ENCODE measurements at places on chromosomes 1 and 21.

- DNase-seq = no peak
These were observed 10.4 kb upstream of the CCDC27 start for GRCh38 chr1:3741566-3742438.

DNA sequence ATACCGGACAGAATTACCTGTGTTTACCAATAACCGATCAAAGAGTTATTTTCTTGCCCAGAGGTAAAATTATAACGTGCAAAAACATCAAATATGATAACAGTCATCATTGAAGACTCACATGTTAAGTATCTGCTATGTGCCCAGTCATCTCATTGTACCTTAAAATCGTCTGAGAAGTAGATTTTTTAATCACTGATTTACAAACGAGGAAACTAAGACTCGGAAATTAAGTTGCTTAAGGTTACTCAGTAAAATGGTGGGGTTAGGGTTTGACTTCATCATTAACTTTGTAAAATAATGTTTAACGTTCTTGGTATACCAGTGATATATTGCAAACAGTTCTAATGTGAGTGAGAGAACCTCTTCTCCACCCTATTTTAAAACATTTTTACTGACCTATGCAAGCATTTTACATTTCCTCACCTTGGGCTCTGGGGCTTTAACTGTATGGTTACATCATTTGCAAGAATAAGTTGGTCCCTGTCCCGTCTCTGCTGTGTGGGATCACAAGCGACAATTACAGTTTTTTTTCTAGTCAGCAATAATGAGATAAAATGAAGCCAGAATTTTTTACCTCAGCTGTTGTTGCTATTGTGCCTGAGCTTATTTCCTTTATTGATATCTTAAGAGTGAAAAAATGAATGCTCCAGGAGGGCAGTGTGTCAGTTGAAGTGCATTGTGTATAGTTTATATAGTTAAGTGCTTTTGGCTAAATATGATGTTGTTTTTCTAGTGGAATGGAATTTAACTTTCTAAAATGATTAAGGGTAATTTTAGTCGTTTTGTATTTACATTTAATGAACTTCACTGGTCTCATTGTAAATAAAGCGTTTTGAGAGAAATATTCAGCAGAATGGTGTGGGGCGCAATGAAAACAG is 2.7 kb downstream of the RPRD2 start:
- DNase-seq = no peak

GRCh38 chr1:54296666-54297065 is 96.7 kb downstream of the MRPL37 start:
- no peak for DNase-seq

- no peak for DNase-seq
These were observed 2.4 kb downstream of the ENO1 start for GRCh38 chr1:8876087-8876486.

DNA sequence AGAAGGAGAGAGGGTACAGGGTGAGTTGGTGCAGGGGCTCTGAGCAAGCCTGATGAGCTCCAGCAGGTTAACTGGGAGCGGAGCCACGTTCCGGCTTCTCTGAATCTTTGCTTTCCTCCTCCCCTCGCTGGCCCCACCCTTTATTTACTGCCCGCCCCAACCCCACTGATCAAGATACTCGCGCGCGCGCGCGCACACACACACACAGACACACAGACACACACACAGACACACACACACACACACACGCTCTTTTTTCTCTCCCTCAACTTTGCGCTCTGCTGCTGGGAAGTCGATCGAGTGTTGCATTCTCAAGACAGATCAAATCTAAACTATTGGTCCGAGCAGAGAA is at the start of gene GRIK1:
GRIK1 (minus strand) TSS at position 73 of the 352 bp plus-strand sequence.
- DNase-seq = no peak
